ENCODE measurements at places on chromosomes 11 and 22.

- DNase-seq: no peak
Measured at GRCh38 chr11:43547430-43547831, 133.1 kb upstream of the HSD17B12 start.

DNA sequence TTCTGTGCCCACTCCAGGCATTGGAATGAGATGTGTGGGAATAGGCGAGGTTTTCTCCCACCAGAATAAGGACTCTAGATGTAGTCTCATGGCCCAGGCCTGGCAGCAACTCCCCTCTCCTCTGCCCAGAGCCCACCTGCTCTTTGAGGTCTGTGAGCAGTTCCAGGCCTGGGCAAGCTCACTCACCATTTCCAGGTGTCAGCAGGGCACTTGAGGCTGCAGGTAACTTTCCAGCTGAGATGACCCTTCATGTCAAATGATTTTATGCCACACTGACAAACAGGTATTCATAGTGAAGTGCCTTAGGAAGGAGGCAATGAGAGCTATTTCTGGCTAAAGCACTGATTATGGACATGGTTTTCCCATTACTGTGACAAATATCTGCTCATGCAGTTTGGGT lies 123.3 kb upstream of the CCDC90B start:
- no peak for DNase-seq

GRCh38 chr11:120012245-120012644 lies 125.7 kb downstream of the TRIM29 start:
- no peak for DNase-seq

- no peak for DNase-seq
Measured at GRCh38 chr11:37115963-37116362, 517.9 kb upstream of the RAG2 start.

DNA sequence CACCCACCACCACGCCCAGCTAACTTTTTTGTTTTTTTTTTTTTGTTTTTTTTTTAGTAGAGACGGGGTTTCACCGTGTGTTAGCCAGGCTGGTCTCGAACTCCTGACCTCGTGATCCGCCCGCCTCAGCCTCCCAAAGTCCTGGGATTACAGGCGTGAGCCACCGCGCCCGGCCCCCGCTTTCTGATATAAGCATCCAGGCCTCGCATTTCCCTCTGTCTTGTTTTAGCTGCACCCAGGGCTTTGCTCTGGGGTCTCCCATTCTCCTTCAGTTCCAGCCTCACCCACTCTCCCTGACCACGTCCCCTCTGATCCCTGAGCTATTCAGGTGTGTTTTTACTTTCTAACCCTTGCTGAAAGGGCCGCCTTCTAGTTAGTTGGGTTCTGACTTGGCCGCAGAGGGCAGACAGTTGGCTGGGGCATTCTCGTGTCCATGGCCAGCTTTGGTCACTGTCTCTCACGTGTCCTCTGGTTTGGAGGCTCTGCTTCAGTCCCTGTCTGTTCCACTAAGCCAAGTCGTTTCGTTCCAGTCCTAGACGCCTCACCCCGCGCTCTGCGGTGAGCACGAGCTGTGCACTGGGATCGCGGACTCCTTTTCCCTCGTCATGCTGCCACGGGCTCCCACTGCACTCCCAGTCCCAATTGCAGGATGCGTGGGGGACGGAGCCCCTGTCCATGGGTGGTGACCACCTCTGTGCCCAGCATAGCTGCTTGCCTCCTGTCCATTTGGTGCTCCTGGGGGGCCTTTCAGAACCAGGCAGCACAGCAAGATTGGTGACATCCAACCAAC lies 6.0 kb upstream of the TNNT3 start:
- DNase-seq: no peak

- no peak for DNase-seq
Measured at GRCh38 chr11:61513143-61513765, 4.7 kb downstream of the LRRC10B start.

DNA sequence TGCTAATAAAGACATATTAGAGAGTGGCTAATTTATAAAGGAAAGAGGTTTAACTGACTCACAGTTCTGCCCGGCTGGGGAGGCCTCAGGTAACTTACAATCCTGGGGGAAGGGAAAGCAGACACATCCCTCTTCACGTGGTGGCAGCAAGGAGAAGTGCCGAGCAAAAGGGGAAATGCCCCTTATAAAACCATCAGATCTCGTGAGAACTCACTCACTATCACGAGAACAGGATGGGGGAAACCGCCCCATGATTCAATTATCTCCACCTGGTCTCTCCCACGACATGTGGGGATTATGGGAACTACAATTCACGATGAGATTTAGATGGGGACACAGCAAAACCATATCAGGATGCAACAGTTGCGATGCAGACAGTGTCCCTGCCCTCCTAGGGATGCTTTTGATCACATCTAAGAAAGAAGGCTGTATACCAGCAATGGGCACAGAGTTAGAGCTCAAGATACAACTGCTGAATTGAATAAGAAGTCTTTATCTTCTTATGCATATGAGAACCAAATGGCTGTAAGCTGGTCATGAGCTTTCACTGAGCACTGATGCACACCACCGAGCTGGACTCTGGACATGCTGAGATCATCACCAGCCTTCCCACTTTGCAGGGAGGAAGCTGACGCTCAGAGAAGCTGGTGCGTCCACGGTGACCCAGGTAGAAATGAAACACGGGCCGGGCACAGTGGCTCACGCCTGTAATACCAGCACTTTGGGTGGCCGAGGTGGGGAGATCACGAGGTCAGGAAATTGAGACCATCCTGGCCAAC lies 255.2 kb downstream of the MN1 start:
- DNase-seq: no peak
